Lung microvascular endothelial cell (primary cell): ENCODE measurements at places on chromosomes 11 and 22. TPM values are rescaled to one million over a fixed set of nuclear protein-coding genes. Genes with fewer than 3 reads are reported as not detected.

- DNase-seq, result no peak
Measured at GRCh38 chr22:39724390-39724789, 153.8 kb downstream of the CACNA1I start.

GRCh38 chr11:59754859-59755700 is at the start of gene STX3:
TSS of gene STX3 (plus strand) at chr11:59755376. CDS start at chr11:59755606, 230 bp downstream.
- peak; percentile 75 for DNase-seq

GRCh38 chr22:29621761-29622526 is 18.5 kb downstream of the NF2 start:
- DNase-seq, result peak; percentile 96

GRCh38 chr11:119806064-119806915 is 77.3 kb upstream of the NECTIN1 start:
- DNase-seq, result no peak

DNA sequence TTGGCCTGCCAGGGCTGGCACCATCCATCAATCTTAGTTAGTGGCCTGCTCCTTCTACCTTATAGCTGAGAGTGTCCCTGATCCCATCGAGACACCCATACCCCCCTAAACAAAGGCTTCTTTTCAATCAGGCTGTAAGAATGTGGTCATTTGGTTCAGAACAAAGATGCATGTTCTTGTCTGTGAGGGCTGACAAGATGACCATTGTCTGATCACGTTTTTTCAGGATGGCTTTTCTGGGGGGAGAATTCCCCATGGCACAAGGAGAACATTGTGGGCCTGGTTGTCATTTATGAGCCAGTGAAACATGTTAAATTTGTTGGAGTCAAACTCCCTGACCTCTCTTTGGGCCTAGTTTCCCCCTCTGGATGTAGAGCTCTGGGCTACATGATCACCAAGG is 160.4 kb downstream of the INSC start:
- no peak for DNase-seq

GRCh38 chr22:48250937-48251530 is 1488.6 kb downstream of the TBC1D22A start:
- no peak for DNase-seq

GRCh38 chr11:11505190-11505589 is 116.6 kb downstream of the GALNT18 start:
- DNase-seq, result no peak

DNA sequence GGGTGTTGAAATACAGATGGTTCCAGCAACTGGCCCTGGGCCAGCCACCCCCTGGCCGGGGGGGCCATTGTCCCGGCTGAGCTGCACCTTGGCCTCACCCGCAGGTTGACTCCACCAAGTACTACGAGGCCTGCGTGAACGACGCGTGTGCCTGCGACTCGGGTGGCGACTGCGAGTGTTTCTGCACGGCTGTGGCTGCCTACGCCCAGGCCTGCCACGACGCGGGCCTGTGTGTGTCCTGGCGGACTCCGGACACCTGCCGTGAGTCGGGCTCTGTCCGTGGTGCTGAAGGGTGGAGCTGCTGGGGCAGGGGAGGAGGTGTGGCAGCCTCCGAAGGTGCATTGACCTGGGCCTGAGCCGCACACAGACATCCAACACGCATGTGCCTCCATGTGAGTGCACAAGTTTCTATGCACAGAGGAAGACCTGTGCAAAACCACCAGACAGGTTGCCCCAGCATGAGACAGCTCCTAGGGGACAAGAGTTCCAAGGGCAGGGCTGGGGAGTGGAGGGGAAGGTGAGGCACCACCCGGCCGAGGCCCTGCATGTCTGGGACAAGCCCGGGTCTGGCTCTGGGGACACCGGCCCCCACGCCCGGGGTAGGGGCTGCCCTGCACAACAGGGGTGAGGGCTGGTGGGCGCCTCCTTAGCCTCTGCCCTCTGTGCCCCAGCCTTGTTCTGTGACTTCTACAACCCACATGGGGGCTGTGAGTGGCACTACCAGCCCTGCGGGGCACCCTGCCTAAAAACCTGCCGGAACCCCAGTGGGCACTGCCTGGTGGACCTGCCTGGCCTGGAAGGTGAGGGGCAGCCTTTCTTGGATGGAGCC is 16.1 kb downstream of the MUC5B start:
- no peak for DNase-seq

- peak; percentile 87 for DNase-seq
Measured at GRCh38 chr22:38230108-38230825, 28.5 kb downstream of the MAFF start.

DNA sequence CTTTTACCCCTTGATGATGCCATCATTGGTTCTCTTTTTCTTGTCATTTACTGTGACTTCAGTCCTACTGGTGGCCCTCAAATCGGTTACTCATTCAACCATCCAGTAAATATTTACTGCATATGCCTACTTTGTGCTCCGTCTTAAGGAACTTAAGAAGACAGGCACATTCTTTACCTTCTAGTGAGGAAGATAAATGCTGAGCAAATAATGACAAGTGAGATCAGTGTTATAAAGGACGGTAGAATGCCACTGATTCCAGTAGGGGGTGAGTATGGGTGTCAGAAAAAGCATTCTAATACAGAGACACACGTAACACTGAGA is 1.6 kb downstream of the ANKRD42 start:
- DNase-seq, result peak; percentile 4

GRCh38 chr11:90753546-90753945 is 530.7 kb upstream of the CHORDC1 start:
- no peak for DNase-seq

DNA sequence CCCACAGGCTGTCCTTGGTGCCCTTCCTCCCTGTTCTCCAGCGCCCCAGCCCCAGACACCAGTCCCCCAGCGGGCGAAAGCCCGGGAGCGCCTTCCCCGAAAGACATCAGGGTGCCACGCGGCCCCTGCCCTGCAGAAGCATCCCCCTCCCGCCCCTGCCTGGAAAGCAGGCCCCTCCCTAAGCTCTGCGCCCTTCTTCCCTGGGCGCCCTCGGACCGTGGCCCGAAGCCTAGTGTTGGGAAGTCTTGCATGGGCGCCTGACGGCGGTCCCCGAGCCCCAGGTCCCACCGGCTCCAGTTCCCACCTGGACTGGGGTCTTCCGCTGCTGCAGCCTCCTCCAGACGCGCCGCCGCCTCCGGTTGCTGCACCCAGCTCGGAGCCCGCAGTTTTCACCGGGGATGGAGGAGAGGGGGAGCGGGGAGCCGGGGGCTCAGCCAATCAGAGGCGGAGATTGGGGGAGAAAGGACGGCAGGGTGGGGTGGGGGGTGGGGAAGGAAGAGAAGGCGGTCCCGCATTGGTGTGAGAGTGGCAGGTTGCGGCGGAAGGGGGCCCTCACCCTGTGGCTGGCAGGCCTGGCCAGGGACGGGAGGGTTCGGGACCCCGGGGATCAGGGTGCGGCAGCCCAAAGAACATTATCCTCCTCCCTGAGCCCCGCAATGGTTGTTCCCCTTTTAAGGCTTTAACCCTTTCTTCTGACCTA is at the start of gene THY1:
TSS of gene THY1 (minus strand) at position 364 of the 700 bp plus-strand sequence. CDS start 2,267 bp downstream, outside the sequence.
- DNase-seq, result no peak

DNA sequence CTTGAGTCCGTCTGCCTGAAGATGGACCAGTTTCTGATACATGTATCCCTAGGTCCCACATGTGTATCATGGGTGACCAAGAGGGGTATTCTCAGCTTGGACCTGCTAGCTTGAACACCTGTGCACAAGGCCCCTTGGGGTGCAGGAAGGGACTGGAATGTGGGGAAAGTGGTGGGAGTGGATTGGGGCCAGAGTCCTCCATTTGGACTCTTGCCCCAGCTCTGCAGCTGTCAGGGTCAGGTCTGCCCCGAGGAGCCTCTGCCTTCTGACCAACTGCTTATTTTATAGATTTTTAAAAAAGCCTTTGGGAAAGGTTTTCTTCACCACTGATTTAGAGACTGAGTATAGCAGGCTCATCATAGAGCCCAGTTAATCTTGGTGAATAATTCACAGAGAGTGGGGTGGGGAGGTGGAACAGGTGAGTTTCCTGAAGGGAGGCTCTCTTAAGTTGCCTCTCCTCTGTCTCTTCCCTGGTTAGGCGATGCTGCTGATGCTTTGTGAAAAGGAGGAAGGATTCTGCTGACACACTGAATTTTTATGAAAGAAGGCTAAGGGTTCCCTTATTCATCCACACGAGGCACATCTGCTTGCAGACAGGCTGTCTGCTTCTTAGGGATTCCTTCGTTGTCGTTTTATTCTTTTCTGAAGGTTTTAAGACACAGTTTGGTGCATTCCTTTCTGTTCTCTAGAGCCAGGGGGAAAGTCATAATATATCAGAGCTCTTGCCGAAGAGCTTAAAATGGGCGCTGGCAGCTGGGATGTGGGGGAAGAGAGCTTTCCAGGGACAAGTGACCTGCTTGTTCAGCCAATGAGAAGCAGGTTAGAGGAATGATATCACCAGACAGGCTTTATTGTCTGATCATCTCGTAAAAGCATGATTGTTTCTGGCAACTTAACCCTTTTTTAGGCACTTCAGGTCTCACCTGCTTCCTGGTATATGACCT is 19.9 kb downstream of the TRIM44 start:
- no peak for DNase-seq

- DNase-seq, result no peak
Measured at GRCh38 chr22:40211476-40212054, 33.8 kb downstream of the TNRC6B start.

DNA sequence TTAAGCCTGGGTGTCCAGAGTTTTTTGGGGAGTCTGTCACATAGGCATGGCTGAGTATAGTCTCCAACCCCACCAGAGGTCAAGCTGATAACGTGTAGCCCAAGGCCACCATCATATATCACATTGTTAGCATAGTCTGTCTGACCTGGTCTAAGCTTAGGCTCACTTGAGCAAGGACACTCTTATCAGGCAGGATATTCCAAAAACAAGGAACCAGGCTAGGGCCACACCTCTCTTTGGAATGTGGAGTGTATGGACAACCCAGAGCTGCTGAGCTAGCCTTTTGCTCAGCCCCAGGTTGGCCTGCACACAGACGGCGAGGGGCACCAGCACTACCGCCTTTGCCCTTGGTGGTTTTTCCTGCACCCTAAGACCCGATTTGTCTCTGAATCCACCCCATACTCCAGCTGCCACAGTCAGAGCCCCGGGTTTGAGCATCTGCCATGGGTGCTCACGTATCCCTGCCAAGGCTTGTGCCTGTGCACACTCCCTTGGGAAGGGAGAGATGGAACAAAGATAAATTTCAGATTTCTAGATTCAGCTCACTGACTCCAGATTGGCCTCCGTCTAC is 7.2 kb downstream of the SNAP29 start:
- no peak for DNase-seq

GRCh38 chr11:132817387-132817786 is 714.9 kb downstream of the OPCML start:
- DNase-seq, result no peak

DNA sequence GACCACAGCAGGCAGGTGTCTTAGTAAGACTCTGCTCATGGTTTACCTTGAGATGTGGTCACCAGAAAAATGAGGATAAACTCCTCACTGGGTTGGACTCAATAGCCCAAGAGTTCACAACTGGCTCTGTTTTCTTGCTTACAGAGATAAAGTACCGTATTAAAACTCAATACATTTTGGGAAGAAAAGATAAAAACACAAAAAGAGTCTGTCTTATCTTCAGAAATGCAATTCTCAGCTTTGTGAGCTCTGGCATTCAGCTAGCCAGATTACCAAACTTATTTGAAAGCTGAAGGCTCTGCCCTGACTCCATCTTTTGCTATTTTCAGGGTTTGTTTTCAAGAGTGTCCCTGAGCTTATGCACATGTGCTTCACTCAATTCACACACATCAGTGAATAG is 75.4 kb downstream of the PHF21A start:
- no peak for DNase-seq

DNA sequence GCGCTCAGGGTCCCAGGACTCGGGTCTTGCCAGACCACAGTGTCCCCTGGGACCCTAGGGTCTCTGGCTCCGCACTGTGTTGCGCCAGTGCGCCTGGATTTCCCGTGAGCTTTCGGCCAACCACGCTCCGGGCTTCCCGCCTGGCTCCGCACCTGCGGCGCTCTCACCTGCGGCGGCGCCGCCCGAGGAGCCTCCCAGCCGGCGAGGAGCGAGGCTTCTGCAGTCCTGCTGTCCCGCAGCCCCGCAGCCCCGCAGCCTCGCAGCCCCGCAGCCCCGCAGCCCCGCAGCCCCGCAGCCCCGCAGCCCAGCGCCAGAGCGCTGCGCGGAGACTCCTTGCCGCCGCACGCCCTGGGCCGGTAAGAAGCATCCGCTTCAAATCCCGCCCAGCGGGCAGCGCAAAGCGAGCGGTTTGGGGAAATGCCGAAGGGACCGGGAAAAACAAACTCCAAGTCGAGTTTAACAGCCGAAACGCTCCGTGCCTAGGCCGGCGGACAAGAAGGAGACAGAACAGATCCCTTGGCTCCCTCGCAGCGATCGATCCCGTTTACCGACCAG is 939 bp downstream of the ALX4 start:
- DNase-seq, result no peak

DNA sequence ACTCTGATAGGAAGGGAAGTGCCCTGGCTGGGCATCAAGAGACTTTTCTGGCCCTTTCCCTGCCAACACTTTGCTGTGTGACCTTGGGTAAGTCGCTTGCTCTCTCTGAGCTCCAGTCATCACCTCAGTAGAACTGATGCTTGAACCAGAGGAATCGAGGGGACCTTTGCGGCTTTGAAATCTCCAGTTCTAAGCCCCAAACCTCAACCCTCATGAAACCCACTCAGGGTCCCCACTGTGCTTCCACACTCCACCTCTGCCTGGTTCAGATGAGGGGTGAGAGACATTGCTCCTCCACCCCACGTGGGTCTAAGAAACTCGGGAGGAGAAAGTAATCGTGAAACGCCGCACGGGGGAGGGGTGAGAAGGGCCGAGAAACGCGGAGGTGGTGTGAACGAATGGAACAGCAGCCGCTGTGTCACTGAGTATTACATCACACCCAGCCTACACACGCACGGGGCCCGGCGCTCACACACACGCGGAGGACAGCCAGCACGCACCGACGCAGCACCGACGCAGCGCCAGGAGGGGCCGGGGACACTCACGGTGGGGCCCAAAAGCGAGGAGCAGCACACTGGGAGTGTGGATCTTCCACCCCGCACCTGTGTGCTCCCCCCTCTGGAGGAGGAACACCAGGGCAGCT is 4.3 kb downstream of the RTN4RL2 start:
- no peak for DNase-seq

GRCh38 chr11:75148436-75148983 is 2.4 kb upstream of the SLCO2B1 start:
- DNase-seq, result no peak

DNA sequence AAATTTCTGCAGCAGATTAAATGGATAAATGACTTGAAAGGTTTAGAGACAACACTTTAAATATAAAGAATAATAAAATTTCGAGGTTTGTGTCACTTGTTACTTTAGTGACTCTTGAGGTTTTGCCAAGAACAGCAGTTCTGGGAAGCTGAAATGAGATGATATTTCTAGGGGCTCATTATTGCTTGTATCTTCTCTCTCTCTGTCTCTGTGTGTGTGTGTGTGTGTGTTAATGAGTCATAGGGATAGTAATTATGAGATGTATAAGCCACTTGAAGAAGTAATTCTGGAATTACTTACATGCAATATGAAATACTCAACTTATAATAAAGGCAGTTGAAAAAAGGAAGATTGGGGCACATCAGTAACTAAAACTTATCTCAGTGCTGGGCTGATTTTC is 9.6 kb upstream of the OR10G7 start:
- no peak for DNase-seq

- no peak for DNase-seq
Measured at GRCh38 chr11:134581121-134581626, 169.1 kb upstream of the B3GAT1 start.

The OSBP2 gene
- 10.5 and 15.9 TPM in 2 replicates for total RNA-seq

The ESAM gene
- 8.9 and 35.1 TPM in 2 replicates for total RNA-seq

The MMP1 gene
- 28.4 and 326 TPM in 2 replicates for total RNA-seq

The C11orf42 gene
- total RNA-seq, result not detected in 2 replicates

The CST6 gene
- 0.20 and 0.22 TPM in 2 replicates for total RNA-seq

The TAF1D gene
- total RNA-seq, result 85.2 and 141 TPM in 2 replicates

The FAR1 gene
- total RNA-seq, result 38.6 and 46.8 TPM in 2 replicates

The WNT7B gene
- total RNA-seq, result not detected in 2 replicates

The SLC7A4 gene
- not detected in 2 replicates for total RNA-seq

The OR52H1 gene
- under 0.01 TPM in 1 of 2 replicates, not detected in the other for total RNA-seq

The OR52I1 gene
- total RNA-seq, result not detected in 2 replicates

The SCUBE2 gene
- total RNA-seq, result 0.87 and 0.99 TPM in 2 replicates

The CASTOR1 gene
- 5.0 and 6.5 TPM in 2 replicates for total RNA-seq
